ENCODE measurements at places on chromosomes 3 and 15. TPM values are rescaled to one million over a fixed set of nuclear protein-coding genes. Genes with fewer than 3 reads are reported as not detected.

DNA sequence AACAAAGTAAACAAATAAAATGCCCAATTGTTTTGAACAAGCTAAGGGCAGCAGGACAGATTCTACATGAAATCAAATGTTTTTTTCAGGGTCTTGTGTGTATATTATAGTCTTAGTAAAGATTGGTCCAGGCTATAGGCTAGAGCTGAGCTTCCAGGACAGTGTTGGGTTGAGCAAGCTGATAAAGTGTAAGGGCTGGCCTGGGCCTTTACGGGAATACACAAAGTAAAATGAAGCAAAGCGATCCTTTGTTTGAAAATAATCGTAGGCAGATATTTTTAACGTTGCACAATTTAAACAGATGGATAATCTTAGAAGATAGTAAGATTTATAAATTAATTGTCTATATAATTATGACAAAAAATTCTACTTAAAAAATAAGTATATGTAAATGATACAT, 1204.6 kb downstream of the OTOL1 start:
- no peak for DNase-seq

Gene ANKRD63
- total RNA-seq: not detected

GRCh38 chr3:8560366-8561007, 58.9 kb downstream of the LMCD1 start:
- DNase-seq: no peak

Gene SPTSSB
- total RNA-seq: not detected

DNA sequence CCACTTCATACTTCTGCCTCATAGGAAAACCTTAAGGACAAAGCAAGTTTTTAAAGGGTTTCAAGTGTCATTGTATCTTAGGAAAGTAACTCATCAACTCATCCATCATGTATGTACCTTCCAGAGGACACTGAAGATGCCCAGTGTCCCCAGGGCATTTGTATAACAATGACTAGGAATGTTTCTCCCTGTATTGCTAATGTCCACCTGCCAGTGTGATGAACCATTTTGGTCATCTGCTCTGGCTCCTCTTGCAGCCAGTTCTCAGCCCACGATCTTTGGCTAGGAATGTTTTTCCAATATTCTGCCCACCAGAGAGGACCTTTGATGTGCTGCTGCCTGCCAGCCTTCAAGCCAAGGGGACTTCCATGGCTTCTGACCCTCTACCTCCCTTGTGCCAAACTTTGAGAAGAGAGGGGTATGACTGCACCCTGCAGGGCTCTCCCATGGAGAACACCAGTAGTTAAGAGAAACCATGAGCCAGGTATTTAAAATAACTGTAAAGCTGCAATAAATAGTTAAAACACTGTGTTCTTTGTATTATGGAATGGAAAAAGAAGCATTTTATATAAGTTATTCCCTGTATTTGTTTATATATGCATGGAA, 11.4 kb downstream of the LMOD3 start:
- no peak for DNase-seq

DNA sequence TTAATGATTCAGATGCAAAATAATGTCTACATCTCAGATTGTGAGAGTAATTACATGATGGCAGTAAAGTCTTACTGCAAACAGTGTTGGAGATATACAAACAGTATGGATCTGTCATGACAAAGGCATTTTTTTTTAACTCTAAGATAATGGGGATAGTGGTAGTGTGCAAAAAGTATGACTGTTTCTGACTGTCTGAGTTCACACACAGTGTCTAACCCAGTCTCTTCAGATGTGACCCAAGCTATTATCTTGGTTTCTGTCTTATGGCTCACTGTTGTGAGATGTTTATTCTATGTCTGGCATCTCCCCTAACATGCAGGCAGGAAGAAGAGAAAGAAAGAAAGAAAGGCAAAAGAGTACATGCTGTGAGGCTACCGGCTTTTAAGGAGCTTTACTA, 17.0 kb downstream of the RPL39L start:
- no peak for DNase-seq
